ENCODE measurements at places on chromosomes 16 and 17.

DNA sequence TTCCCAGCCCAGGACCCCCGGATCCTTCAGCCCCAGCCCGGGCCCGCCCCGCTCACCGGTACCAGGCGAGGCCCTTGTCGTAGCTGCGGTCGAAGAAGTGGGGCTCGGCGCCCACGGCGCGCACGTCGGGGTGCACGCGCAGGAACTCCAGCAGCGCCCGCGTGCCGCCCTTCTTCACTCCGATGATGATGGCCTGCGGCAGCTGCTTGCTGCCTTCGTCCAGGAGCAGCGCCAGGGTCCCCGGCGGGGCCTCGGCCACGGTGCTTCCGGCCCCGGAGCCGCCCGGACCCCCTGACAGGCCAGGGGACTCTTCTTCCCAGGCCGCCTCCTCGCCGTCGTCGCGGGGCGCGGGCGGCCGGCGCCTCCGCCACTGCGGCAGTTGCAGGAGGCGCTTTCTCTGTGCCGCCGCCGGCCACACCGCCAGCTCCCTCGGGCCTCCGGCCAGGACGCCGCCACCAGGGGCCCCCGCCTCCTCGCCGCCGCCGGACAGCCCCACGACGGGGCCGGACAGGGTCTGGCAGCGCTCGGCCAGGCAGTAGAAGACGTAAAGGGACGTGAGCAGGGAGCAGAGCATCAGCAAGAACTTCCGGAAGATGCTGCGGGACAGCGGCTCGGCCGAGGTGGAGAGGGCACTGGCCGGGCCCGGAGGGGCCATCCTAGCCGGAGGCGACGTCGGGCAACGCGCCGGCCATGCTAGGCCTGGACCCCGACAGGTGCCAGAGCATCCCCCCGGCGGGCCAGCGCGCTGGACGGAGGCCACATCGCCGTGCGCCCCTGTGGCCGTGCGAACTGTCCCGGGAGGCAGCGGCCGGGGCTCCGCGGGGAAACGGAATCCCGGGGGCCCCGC is 1.0 kb downstream of the HS3ST3A1 start:
- DNase-seq = no peak

- no peak for DNase-seq
Measured at GRCh38 chr17:48113201-48113676, 5.7 kb downstream of the SNX11 start.

DNA sequence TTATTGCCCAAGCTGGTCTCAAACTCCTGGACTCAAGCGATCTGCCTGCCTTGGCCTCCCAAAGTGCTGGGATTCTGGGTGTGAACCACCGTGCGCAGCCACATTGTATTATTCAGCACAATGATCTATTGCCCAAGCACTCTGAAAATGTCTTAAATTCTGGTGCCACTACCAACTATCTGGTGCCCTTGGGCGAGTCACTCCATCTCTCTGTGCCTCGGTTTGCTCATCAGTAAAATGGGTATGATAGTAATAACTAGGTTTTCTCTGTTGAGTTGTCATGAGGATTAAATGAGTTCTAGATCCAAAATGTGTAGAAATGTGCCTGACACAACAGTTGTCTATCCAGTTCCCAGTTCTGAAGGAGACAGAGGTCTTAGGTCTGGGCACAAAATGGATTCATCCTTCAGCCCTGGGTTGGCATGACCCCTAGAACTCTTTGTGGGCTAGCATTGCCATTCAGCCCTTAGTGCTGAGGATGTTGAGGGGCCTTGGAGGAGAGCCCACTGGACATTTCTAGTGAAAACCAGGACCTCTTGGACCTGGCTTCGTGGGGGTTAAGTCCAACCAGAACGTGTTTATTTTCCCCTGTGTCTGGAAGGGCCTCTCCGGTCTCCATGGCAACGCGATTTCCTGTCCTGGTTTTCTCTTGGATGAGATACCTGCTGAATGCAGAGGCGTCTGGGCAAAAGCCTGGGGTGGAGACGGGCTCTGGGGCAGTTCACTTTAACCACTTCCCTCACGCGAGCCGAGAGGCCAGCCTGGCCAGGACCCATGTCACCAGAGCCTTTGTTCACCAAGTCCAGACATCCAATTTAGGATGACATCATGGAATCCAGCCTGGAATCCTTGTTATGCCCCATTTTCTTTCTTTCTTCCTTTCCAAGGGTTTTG is 43.7 kb upstream of the TNRC6A start:
- peak; percentile 75 for DNase-seq

DNA sequence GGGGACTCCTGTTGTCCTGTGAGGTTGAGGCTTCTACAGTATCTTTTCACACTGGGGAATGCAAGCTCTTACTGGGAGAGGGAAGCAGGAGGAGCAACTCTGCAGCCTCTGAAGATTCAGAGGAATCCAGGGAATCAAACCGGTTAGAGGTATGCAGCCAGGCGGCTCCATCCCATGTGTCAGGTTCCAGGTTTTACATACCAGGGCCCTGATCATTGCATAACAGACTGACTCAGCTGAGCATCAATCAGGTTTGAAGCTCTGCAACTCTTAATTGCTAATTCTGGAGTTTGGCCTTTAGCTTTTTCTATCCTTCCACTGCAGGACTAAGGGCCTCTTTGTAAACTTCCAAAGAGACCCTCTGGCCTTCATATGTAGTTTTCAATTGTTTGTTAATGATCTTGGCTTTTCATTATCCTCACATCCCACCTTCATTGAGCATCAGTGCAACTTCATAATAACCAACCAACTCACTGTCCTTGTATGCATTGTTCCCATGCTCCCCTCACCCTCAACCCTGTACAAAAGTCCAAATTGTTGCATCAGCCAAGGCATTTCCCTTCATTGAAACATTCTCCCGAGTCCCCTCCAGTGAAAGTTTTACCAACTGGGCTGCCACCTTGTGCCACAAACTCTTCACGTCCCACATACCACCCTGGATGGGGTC is 59.7 kb upstream of the DHX40 start:
- no peak for DNase-seq

GRCh38 chr17:16939606-16940115 is 32.3 kb downstream of the TNFRSF13B start:
- no peak for DNase-seq

- DNase-seq = no peak
Measured at GRCh38 chr17:38440614-38441397, 12.5 kb downstream of the ARHGAP23 start.

- no peak for DNase-seq
Measured at GRCh38 chr17:1878419-1879121, 48.8 kb downstream of the RPA1 start.

DNA sequence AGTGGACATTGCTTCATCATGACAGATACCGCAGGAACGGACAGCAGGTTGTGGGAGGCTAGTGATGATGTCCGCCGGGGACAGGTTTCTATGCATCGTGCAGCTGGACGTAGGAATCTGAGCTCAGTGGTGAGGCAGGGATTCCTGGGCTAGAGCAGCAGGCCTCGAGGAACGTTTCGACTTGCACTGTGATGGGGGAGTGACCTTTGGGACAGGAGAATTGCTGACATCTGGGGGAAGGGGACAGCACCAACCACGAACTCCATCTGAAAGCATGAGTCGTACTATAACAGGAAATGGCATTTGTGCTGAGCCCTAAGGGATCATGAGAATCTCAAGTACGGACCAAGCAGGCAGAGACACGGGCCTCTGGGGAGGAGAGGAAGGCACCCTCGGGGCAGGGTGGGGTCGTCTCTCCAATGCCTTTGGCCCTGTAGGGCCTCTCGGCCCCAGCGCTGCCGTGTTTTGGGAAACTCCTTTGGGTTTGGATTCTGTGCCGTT is 65.8 kb upstream of the ENDOV start:
- DNase-seq = no peak

GRCh38 chr16:14186007-14186794 is 115.1 kb downstream of the MRTFB start:
- peak; percentile 3 for DNase-seq

- no peak for DNase-seq
Measured at GRCh38 chr16:87621976-87622713, 19.8 kb downstream of the JPH3 start.

DNA sequence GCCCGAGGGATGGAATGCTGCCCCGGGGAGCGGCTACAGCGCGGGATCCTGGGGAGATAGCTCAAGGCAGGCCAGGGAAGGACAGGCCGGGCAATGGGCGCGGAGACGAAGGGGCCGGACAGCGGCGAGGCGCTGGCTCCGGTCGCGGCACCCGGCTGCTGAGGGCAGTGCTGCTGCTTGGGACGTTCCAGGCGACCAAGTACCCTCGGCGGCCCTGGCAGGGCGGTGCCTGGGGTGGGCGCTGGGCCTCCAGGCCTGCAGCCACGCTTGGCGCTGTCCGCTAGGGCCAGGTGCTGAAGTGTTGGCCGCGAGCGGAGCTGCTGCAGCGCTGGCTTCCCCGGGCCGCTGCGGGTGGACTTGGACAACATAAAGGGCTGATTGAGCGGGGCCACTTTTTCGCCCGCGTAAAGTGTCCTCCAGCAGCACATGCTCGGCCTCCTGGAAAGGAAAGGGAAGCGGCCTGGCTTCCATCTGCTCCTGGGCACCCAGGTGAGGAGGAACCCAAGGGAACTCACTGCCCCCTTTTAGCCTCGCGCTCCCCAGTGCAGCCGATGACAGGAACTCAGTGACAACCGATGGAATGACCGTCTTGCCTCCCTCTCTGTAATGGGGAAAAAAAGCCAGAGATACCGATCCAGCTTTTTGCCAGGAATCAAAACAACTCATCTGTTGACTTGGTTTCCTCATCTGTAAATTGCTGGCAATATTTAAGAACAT is 23.7 kb downstream of the CLEC3A start:
- DNase-seq = peak; percentile 7

DNA sequence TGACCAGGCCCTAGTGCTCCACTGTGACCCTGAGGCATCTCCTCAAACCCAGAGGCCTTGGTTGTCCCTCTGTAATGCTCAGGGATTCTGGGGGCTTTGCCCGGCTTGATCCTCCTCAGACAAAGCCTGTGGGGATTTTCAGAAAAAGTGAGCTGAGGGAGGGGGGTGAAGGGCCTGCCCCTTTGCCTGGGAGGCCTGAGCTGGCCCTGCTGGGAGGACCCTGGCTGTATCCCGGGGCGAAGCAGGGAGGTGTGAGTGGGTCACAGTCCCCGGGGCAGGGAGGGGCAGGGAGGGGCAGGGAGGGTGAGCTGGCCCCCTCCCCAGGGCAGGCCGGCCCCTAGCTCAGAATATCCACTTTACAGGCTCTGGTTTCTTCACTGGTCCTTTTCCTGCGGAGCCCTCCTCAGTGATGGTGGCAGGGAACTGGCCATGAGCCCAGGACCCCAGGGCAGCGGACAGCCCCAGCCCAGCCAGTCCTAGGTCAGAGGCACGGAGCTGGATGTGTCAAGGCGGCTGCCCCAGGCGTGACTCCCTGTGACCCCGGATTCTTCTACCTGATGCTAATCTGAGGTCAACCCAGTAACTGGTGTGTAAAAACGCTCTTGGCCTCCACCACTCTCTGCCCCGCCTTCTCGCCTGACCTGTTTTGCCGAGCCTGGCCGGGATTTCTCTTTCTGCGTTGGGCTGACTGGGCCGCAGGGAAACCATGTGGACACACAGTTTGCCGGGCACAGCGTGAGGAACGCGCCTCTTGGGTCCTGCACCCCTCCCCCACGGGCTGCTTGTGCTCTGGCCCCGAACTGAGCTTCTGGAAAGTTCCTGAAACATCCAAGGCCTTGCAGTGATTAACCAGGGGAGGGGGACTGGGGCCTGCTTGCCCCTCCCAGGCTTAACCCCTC is 5.8 kb upstream of the FASN start:
- DNase-seq = peak; percentile 22

DNA sequence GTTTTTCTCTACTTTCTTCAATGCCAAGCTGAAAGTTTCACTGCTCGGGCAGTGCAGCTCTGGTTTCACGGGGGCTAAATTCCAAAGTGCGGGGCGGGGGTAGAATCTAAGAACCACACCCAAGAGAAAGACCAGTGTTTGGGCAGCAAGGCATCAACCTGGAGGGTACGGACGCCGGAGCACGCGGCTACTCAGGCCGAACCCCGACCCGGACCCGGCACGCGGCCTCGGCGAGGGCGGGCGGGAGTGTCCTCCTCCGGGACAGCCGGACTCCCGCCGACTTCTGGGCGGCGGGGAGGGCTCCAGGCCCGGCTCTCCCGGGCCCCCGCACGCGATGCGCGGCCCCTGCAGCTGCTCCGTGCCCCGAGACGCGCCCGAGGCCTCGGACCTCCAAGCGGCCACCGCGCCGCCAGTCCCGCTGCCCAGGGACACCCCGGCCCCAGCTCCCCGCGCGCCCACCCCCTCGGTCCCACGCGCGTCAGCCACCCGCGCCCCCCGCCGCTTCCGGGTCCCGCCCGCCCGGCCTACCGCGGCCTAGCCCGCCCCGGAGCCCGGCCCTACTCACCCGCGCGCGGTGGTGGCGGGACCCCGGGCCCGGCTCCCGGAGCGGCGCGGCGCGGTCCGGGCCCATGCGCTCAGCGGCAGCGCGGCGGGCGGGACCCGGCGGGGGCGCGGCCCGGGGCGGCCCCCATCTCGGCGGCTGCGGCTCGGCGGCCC is 561 bp downstream of the AXIN1 start:
- DNase-seq = peak; percentile 30

DNA sequence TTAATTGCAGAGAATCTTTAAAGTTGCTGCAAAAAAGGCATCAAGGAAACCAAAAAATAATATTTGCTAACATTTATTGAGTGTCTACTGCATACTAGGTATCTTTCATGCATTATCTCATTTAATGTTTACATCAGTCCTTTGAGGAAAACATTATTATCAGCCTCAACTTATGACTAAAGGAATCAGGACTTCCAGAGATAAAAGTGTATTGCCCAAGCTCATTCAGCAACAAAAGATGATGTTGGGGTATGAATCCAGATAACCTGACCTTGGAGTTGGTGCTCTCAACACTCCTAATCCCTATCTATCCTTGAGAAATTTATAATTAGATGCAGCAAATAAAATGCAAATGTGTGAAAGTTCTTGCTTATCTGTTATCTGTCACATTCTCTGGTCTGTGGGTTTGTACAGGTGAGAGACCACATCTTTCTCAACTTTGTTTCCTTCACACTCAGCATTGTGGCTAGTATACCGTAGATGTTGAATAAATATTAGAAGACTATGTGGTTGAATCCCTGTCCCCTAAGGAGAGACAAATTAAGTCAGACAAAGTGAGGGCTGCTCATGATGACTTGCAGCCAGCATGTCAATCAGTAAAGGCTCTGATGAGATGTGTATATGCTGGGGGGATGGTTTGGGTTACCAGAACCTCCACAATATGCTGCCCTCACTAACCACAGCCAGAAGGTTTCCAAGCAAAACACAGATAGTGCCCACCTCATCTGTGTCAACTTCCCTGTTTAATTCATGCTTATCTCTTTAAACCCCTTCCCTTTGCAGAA is 82.6 kb downstream of the NOG start:
- no peak for DNase-seq

DNA sequence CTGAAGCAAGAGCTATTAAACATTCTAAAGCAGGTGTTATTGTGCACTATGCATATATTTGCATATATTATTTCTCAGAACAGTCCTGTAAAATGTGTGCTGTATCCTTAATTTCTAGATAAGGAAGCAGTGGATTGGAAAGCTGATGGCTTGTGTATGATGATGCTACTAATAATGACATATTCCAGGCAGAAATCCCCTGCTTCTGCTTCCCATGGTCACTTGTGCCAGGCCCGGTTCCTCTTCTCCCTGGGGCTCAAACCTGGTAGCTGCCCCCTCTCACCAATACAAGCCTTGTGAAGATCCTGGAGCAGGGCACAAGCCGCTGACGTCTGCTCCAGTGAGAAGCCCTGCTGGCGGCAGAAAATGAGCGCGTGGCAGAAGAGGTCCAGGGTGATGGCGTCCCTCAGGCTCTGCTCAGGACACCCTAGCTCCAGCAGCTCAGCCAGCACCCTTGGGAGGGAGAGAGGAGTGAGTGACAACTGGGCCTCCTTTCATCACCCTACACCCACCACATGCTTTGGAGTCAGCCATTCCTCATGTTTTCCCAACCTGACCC is 1.8 kb downstream of the CFAP119 start:
- DNase-seq = no peak

Data from hypothalamus (tissue), 51 donors.